Fibroblast of skin of right quadriceps (primary cell): ENCODE measurements at places on chromosomes 6 and 20.
A peak's percentile ranks its signal among the peaks of the same experiment; 100 is the strongest.

- DNase-seq: no peak
Observed at GRCh38 chr20:51340451-51340840, 202.1 kb downstream of the NFATC2 start.

- no peak for DNase-seq
Observed at GRCh38 chr6:32895006-32895345, 41.0 kb downstream of the PSMB9 start.

GRCh38 chr6:137811916-137812553 is 55.0 kb upstream of the TNFAIP3 start:
- DNase-seq: no peak

DNA sequence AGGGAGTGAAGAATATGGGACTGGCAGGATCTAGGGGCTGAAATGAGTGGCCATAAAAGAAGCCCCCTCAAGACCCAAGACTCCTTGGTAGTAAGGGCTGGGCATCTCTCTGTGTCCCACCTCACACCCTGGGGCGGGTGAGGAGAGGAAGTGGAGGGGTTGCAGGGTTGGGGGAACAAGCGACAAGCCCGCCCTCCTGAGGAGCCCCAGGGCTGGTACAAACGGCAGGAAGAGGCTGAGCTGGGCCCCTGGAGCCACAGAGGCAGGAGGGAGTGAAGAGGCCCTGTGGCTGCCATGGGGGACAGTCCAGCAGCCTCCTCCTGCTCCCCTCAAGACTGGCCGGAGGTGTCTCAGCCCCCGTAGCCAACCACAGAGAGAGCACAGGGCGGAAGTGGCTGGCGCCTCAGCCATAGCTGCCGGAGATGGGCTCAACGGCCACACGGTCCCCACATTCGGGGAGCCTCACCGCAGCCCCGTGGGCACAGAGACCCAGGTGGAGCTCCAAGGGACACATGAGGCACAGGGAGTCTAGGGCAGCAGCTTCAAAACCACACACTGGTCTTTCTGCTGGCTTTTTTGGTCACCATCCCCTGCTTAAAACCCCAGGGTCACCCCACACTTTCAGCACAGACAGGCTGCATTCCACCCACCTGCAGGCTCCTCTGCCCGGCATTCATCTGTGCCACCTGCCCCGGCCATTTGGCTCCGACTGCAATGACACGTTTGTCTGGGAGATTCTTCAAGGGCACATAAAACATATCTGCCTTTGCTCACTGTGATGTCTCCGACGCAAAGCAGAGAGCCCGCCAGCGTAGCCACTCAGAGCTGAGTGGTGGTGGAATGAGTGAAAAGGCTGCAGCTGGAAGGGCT is 524 bp downstream of the C20orf203 start:
- DNase-seq: no peak

- DNase-seq: no peak
Observed at GRCh38 chr6:43938178-43939105, 168.4 kb downstream of the VEGFA start.

DNA sequence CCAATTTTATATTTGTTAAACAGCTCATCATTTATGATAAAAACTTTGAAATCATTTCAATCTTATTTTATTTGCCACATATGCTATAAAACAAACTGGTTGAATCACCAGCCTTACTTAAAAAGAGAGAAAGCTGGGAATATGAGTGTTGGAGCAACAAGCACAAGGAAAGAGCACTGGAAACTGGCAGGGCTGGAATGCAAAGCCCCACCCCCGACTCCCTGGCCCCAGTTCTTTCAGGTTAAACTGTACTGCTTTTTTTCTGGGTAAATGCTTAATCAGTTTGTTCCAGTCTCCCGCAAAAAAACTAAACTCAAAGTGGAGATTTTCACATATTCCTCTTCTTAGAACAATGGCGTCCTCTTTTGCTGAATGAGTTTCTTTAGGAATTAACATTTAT is 433.8 kb upstream of the NOX3 start:
- no peak for DNase-seq

- peak; percentile 51 for DNase-seq
Observed at GRCh38 chr6:147382945-147383554, 125.4 kb upstream of the SAMD5 start.

- DNase-seq: peak; percentile 95
Observed at GRCh38 chr20:35768731-35769664, 2.8 kb upstream of the PHF20 start.

DNA sequence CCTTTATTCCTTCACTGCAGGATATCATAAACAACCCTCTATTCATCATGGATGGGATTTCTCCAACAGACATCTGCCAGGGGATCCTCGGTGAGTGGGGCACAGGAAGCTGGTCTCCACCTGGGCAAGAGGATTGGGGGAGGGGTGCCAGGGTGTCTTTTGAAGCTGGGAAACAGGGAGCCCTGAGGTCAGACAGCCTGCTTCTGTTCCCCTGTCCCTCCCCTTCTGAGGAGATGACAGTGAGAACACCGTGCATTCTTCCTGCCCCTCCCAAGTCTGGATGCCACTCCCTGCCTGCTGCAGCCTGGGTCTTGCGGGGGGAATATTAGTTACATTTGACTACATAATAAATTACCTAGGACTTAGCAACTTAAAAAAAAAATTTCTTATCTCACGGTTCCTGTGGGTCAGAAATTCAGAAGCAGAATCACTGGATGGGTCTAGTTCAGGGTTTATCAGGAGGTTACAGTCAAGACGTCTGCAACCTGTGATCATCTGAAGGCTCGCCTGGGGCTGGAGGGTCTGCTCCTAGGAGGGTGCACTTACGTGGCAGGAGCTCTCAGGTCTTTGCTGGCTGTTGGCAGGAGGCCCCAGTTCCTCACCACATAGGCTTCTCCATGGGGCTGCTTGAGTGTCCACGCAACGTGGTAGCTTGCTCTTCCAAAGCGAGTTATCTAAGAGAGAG is 11.4 kb downstream of the CAPN11 start:
- DNase-seq: no peak

- DNase-seq: peak; percentile 61
Observed at GRCh38 chr6:20693466-20694063, 159.3 kb downstream of the CDKAL1 start.

- peak; percentile 44 for DNase-seq
Observed at GRCh38 chr20:59082981-59083380, 40.4 kb upstream of the PRELID3B start.

DNA sequence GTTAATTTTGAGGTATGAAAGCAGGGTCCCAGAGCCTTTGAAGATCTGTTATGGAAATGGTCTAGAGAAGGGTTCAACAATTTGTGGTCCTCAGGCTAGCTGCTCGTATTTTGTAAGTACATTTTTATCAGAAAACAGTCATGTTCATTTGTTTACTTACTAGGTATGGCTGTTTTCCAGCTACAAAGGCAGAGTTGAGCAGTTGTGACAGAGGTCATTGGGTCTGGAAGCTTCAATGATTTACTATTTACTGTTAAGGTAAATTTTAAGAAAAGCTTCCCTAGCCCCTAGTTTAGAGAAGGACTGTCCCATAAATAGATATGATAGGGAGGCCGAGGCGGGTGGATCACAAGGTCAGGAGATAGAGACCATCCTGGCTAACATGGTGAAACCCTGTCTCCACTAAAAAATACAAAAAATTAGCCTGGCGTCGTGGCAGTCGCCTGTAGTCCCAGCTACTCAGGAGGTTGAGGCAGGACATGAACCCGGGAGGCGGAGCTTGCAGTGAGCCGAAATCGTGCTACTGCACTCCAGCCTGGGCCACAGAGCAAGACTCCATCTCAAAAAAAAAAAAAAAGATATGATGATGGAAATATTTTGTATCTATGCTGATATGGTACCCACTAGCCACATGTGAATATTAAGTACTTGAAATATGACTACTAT is 538.4 kb upstream of the CITED2 start:
- DNase-seq: no peak

GRCh38 chr20:11972478-11972877 is 54.8 kb downstream of the BTBD3 start:
- no peak for DNase-seq

DNA sequence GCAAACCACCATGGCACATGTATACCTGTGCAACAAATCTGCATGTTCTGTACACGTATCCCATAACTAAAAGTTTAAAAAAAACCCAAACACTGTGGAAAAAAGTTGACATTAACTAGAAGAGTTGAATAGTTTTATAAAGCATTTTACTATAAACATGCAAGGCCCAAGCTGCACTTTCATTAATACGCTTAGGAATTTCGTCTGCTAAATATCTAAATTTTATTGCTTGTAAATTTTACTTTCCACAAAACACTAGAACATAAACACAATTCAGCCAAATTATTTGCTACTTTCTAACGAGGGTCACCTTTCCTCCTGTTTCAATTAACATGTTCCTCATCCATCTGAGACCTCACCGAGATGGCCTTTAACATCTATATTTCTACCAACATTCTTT is 74.4 kb upstream of the MAN1A1 start:
- DNase-seq: no peak

- no peak for DNase-seq
Observed at GRCh38 chr6:4801491-4802110, 25.4 kb downstream of the CDYL start.

DNA sequence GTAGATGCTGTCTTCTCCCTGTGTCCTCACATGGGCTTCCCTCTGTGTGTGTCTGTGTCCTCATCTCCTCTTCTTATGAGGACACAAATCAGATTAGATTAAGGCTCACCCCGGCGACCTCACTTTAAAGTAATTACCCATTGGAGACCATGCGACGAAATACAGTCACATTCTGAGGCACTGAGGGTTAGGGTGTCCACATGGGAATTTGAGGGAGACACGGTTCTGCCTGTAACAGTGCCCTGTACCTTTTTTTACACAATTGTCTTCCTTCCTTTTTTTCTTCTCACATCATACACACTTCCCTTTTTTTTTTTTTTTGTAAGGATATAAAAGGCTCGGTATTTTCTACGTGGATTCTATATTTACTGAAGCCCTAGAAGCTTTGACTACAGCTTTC is 48.9 kb downstream of the DEK start:
- DNase-seq: no peak

DNA sequence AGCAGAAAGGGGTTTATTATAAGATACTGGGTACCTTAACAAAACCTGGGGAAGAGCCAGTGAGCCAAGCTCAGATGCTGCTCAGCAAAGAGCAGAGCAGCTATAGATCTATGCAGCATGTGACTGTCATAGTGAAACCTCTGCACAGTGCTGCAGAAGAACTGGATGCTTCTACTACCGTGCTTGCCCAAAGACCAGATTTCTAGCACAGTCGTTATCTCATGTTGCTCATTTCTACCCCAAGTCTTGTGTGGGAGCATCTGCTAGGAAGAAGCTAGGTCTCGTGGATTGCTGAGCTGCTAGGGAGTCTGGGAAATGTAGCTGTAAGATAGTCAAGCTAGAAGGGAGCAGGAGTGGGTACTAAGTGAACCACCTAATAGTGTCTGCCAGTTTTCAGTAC is 31.7 kb upstream of the GNRH2 start:
- DNase-seq: no peak

DNA sequence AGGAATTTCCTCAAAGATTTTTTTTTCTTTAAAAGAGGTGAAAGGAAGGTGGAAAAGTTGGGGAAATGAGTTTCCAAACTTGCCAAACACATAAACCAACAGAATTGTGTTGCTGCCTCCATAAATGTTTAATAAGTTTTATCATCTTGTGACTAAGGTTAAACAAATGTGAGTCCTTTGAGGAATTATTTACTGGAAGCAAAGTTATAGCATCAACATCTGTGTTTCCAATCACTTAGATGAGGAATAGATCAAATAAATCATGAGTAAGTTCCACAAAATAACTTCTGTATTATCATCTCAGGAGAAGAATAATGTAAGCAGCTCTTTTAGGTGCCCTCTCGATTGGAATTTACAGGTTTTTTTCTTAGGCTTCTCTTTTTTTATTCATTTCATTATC is 20.5 kb downstream of the TSHZ2 start:
- peak; percentile 50 for DNase-seq

DNA sequence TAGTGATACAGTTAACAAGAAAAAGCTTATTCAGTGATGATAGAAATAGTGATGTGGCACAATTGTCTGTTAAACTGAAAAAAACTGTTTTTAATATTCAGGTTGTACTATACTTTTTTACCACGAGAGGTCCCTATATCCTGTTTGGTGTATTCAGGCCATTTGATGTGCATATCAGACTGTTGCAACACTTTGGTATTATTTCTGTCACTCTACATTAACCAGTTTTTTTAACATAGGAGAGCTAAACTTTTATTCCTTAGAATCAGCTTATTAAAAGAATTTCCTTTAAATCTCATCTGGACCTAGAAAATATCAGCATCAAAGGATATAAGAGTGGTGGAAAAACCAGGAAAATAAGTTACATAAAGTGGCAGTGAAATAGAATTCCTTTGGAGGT is 36.8 kb downstream of the TSPYL4 start:
- DNase-seq: peak; percentile 52

DNA sequence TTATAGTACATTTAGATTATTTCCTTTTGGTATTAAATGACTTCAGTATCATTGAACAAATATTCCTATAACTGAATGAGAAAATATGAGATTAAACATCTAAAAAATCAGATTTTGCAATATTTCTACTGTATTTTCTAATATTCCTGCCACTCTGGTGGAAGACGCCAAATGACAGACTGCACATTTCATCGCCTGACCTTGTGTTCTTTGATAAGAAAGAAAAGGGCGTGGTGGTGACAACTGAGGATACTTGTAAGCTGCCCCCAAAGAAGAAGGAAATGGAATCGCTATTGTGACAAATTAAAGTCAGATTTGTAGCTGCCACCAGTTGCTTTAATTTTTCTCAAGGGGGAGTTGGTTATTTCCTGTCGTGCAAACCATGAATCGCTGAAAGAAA is 131.3 kb downstream of the MTFR2 start:
- no peak for DNase-seq

DNA sequence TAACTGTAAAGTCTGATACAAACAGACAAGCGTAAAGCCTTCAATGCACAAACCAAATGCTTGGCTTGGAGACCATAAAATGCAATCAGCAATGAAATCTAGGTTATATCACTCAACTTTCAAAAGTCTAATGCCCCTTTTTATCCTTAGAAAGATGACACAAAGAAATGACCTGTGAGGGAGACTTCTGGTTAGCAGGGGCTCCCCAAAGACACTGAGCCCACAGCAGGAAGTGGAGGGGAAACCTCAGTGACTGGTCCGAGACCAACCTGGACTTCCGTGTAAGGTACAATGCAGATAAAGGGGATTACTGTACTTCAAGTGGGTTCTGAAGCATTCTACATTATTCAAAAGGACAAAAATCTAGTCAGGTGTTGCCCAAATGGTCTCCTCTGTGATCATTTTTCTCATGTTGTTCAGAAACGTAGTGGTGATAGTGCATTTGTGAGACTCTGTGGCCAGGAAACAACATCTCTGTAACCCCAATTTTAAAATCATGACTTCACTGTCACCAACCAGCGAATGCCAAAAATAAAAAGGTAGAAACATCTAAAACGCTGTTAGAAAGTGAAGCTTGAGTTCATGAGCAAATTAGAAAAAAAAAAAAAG is 88.2 kb downstream of the HIVEP2 start:
- DNase-seq: no peak

GRCh38 chr6:35041086-35041861 is 99.9 kb downstream of the TCP11 start:
- DNase-seq: no peak

GRCh38 chr20:53750827-53751619 is 157.4 kb upstream of the ZNF217 start:
- peak; percentile 97 for DNase-seq

DNA sequence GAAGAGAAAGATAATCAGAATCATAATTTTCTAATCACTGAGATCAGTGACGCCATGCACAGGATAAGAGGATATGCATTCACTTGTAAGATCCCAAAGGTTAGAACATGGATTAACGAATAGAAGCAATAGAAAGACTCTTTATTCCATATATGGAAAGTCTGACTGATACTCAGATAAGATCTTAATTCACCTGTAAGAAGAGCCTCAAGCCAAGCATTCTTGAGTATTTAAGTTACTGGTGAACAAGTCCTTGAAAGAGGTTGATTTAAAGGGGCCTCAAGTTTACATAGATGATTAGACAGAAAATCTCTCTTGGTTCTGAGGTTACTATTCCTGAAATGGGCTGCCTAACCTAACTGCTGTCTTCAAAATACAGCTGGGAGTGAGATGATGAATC is 53.8 kb upstream of the MTRF1L start:
- no peak for DNase-seq
